Uterus (tissue), 4 donors: ENCODE measurements at places on chromosomes 3 and 15. TPM values are rescaled to one million over a fixed set of nuclear protein-coding genes. Genes with fewer than 3 reads are reported as not detected.

GRCh38 chr3:43032646-43033628 lies 53.8 kb downstream of the GASK1A start:
- DNase-seq: no peak

DNA sequence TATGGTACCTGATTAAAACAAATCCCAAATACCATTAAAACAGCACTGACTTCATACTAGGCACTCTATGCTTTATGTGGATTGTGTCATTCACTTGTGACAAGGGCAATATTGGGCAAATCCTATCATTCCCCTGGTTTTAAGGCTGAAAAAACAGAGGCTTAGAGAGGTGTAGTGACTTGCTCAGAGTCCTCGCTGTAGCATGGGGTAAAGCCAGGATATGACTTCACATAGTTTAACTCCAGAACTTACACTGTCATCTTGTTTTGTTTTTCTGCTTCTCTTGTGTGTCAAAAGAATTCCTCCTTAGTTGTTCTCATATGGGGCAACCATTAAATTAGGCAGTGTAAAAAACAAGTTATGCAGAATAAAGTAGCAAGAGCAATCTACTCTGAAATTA lies 40.3 kb upstream of the ICE2 start:
- DNase-seq: no peak

GRCh38 chr3:184716622-184717398 lies 4.9 kb upstream of the MAGEF1 start:
- peak; percentile 59 for DNase-seq

DNA sequence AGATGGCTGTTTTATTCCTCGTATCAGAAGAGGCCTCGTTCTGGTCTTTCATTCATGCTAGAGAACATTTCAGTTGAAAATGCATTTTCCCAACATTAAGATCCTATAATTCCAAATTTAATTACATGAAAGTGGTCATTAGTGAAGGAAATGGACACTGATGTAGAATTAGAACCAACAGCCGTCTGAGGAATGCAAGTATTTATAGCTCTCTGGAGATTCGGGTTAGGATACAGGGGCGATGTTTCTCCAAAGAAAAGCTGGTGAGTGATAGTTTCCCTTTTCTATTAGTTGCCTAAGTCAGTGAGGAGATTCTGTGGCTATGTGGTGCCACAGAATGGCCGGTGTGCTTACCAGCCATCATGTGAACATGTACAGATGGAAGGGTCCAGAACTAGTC lies 109.0 kb upstream of the IL12A start:
- no peak for DNase-seq

GRCh38 chr3:58164906-58165821 lies 45.6 kb downstream of the DNASE1L3 start:
- peak; percentile 58 for DNase-seq

- no peak for DNase-seq
Observed at GRCh38 chr3:60126511-60127304, 1076.9 kb upstream of the CFAP20DC start.

- DNase-seq: no peak
Observed at GRCh38 chr3:162525771-162526170, 1029.2 kb downstream of the OTOL1 start.

DNA sequence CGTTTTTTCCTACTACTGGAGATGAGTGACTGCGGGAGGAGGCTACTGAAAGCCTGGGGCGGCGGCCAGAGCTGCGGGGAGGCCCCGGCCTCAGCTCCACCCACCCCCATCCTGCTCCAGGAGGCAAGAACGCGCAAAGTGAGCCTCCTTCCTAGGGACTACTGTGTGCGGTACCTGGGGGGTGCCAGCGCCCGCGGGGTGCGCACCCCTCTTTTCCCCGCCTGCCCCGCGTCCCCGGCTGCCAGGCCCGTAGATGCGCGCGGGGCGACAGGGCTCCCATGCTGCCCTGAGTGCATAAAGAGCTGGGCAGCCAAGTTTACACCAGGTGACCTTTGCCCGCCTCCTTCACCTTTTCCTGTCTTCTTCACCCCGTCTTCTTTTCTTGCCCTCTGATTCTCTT lies 2.5 kb upstream of the USF3 start:
- peak; percentile 22 for DNase-seq

DNA sequence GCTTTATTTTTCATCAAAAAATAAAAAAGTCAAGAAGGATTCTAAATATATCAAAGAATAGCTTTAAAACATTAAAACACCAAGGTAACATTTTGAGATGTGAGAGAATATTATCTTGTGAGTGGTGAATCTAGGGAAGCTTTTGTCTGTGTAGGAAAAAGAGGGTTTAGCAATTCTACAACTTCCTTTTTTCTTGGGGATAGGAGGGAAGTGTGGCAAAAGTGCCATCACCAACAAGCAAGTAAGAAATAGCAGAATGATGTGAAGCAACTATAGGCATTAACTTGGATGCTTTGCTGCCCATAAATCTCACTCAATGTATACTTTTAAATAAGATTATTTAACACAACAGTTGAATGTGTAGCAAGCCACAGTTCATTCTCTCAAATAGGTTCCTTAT lies 57.8 kb upstream of the SUCLG2 start:
- DNase-seq: no peak

DNA sequence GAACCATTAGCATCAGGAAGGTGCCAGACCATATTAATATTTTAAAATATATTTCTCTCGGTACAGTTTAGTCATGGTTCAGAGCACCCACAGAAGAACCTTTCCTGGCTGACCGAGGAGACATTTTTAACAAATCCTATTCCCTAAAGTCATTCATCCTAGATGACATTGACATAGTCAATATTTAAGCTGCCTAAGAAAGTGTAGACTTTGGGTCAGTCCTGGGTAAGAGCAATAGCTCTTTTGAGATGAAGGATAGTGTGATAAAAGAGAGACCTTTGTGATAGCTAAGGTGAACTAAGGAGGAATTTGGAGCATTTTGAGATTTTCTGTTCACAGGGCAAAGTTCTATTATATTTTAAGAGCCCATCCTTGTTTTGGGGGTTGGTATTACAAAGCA lies 47.5 kb downstream of the ZNF609 start:
- DNase-seq: no peak

DNA sequence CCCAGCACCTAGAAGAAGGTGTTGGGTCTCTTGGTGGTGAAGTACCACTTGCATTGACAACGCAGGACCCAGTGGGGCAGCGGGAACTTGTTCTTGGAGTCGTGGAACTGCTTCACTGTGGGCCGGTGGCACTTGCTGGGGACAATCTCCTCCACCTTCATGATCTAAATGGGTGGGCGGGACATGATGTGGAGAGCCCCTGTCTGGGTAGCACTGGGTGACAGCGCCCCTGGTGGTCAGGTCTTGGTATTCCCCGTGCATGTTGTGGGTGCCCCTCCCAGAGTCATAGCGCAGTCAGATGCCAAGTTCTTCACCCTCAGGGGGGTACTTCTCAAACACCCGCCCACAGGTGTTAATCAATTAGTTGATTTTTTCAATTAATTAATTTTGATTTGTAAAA lies 60.2 kb downstream of the AGBL1 start:
- no peak for DNase-seq

- no peak for DNase-seq
Observed at GRCh38 chr3:101036213-101036618, 43.0 kb upstream of the ABI3BP start.

- no peak for DNase-seq
Observed at GRCh38 chr3:52313188-52313773, 2.8 kb upstream of the DNAH1 start.

GRCh38 chr3:155012584-155012983 lies 67.5 kb upstream of the MME start:
- no peak for DNase-seq

DNA sequence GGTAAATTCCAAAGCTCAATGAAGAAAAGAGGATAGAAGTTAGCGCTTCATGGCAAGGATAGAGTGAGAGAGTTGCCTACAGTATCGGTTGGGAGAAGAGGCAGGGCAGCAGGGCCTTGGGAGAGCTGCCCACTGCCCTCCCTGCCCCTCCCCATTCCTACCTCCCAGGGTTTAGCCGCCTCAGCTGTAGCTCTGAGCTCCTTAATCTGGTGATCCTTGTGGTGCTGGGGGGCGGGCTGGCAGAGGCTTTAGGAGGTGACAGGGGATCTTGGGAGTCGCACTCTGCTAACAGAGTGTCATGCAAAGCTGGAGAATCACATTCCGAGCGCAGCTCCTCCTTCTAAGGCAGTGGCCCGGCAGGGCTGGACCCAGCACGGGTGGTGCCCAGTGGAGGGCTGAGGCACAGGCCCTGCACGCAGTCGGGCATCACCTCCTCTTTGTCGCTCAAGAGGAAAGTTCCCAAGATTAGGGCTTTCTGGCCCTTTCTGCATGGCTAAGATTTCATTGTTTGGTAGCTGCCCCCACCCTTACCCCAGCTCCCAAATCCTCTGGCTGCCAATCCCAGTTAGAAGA lies 57.1 kb upstream of the POLG start:
- DNase-seq: no peak

The SYNM gene
- total RNA-seq: 35.9 TPM

The LARP6 gene
- total RNA-seq: 59.4 TPM

- DNase-seq: no peak
Observed at GRCh38 chr3:26260139-26260538, 362.4 kb upstream of the LRRC3B start.

- no peak for DNase-seq
Observed at GRCh38 chr15:39787479-39787878, 4.8 kb upstream of the FSIP1 start.

GRCh38 chr15:69648775-69649735 lies 196.4 kb downstream of the RPLP1 start:
- DNase-seq: no peak

DNA sequence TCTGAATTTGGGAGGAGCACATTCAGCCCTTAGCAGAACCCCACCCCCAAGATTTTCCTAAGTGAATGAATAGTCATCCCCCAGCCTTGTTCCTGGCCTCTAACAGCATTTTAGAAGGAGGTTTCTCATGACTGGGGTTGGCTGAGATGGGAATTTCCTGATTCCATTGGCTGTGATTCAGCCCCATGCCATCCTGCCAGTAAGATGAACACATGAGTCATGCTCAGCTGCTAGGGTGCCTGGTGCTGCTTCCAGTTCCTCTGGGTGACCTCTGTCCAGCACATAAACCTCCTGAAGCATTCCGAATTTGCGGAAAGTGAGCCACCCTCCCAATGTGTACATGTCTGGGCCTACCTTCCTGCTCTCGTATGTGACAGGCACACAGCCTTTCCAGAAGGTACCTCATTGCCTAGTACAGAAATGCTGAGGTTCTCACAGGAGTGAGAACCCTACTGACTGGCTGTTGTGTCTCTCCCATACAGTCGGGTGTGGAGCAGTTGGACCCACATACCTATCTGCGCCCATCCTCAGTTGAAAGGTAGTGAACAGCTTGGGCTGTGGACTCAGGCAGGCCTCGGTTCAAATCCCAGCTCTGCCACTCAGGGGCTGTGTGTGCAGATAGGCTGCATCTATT lies 91.7 kb downstream of the APBA2 start:
- DNase-seq: no peak

GRCh38 chr3:170765419-170766078 lies 104.4 kb downstream of the RPL22L1 start:
- no peak for DNase-seq

GRCh38 chr15:69081310-69082004 lies 67.0 kb downstream of the NOX5 start:
- peak; percentile 63 for DNase-seq
